ENCODE measurements at places on chromosomes 7 and 10.
A peak's percentile ranks its signal among the peaks of the same experiment; 100 is the strongest.

GRCh38 chr10:114609518-114610426 is 48.3 kb downstream of the ABLIM1 start:
- no peak for DNase-seq

- no peak for DNase-seq
Measured at GRCh38 chr10:99444383-99445045, 14.1 kb upstream of the GOT1 start.

GRCh38 chr7:137881607-137882260 is 35.0 kb upstream of the DGKI start:
- DNase-seq = no peak

- DNase-seq = no peak
Measured at GRCh38 chr10:118107541-118107940, 60.8 kb upstream of the RAB11FIP2 start.

DNA sequence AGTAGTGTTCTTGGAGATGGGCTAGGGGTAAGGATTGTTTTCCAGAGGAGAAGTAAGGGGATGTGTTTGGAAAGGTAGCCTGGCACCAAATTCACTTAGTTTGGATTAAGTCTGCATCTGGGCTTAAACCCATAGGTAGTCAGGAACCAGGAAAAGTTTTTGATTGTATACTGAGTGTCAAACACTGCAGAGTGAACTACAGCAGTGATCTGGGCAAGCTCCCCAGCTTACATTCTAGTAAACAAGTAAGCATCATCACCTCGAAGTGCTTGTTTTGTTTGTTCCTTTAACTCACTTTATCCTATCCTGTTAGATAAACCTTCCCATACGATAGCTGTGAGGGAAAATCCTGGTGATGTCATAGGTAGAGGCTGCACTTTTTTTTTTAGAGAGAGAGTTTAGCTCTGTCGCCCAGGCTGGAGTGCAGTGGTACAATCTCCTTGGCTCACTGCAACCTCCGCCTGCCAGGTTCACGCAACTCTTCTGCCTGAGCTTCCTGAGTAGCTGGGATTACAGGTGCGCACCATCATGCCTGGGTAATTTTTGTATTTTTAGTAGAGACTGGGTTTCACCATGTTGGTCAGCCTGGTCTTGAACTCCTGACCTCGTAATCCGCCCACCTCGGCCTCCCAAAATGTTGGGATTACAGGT is 2.4 kb downstream of the RPS24 start:
- no peak for DNase-seq

- DNase-seq = no peak
Measured at GRCh38 chr10:21150166-21150565, 253.1 kb upstream of the NEBL start.

- no peak for DNase-seq
Measured at GRCh38 chr7:145265180-145265579, 429.3 kb upstream of the TPK1 start.

GRCh38 chr10:4671451-4672145 is 154.4 kb upstream of the AKR1E2 start:
- no peak for DNase-seq

DNA sequence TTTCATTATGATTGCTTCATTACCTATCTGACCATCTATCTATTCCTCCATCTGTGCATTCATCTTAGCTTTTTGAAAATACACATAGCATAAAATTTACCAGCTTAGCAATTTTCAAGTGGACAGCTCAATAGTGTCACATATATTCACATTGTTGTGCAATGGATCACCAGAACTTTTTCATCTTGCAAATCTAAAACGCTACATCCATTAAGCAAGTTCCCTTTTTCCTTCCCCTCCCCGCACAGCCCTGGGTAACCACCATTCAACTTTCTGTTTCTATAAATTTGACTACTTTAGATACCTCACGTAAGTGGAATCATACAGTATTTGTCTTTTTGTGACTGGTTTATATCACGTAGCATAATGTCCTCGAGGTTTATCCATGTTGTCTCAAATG is 78.0 kb upstream of the ADRB1 start:
- no peak for DNase-seq

GRCh38 chr7:45574669-45575500 is 717 bp downstream of the ADCY1 start:
- no peak for DNase-seq

GRCh38 chr10:129710510-129710847 is 243.4 kb downstream of the MGMT start:
- DNase-seq = no peak

- DNase-seq = no peak
Measured at GRCh38 chr10:1556496-1556895, 180.8 kb downstream of the ADARB2 start.

- no peak for DNase-seq
Measured at GRCh38 chr7:24637706-24638105, 64.5 kb downstream of the PALS2 start.

DNA sequence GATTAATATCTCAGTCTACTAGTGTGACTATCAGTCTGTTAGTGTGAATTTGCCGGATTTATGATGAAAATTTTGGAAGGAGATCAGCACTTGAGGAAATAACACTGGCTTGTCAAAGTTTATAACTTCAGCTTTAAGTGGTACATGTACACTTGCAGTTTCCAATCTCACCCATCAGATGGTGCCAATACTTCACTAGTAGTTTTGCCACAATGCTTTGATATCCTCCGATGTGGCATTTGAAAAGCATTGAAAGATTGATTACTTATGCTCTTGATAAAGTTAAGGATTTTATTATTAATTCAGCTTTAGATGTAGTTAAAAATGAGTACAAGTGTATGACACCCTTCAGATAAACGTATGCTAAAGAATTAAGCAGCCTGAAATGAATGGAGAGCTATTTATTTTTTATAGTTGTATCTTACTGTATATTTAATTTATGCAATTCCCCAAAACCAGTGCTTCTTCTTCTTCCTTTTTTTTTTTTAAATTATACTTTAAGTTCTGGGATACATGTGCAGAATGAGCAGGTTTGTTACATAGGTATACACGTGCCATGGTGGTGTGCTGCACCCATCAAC is 98.2 kb downstream of the ANLN start:
- DNase-seq = no peak

GRCh38 chr7:93890041-93890463 is 501 bp downstream of the TFPI2 start:
- no peak for DNase-seq

DNA sequence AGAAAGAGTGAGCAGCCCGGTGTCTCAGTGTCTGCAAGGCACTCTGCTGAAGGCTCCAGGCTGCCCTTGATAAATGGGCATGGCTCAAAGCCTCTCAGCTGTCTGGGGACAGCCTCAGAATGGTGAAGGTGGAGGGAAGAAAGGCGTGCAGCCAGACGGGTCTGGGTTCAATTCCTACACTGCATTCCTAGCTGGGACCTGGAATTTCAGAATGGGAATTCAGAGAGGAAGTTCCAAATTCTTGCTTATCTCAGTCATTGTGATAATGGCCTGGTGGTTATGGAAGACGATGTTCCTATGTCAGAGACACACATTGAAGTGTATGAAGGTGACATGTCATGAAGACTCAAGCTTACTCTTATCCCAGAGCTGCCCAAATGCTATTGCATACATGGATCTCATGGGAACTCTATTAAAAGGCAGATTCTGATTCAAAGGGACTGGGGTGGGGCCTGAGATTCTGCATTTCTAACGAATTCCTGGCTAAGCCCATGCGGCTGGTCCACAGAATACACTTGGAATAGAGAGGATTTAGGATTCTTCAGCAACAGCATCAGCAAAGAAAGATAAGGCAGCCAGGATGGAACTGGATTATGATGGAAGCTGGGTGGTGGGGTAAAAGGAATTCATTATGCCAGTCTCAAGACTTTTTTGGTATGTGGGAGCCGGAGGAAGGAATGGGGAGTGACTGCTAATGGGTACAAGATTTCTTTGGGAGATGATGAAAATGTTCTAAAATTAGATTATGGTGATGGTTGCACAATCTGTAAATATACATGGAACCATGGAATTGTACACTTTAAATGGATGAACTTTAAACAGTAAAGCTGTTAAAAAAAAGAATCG is 82.6 kb upstream of the ZMIZ1 start:
- DNase-seq = no peak

DNA sequence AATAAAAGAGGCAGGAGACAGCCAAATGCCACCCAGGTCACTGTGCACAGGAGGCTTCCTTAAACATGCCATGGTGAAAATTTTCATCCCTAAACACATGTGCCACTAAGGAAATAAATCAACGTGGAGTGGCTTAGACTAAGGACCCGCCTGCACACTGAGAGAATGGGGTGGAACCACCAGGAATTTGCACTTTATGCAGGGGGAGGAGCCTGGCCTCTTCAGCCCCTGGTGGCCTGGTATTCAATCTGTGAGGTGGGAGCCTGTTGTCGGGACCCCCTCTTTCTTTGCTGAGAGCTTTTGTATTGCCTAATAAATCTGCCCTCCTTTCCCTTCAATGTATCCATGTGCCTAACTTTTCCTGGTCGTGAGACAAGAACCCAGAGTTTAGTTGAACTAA is 204.6 kb upstream of the NRP1 start:
- no peak for DNase-seq

GRCh38 chr7:93821463-93821862 is 69.1 kb downstream of the TFPI2 start:
- DNase-seq = no peak

GRCh38 chr10:123761666-123762230 is 95.6 kb downstream of the GPR26 start:
- DNase-seq = peak; percentile 66

DNA sequence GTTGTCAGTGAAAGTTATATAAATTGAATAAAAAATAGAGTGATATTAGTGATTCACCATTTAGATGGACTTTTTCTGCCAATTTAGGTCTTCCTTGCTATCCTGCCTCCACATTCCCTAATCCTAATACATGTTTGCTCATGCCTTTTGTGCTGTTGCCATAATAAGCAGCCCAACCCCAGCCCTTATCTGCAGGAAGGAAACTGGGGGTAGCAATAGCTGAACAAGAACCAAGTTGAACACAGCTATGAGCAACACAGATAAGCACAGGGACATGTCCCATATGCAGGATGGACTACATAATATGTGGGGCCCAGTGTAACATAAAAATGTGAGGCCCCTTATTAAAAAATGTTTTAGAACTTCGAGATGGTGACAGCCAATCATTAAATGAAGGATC is 91.2 kb upstream of the AHR start:
- DNase-seq = no peak

DNA sequence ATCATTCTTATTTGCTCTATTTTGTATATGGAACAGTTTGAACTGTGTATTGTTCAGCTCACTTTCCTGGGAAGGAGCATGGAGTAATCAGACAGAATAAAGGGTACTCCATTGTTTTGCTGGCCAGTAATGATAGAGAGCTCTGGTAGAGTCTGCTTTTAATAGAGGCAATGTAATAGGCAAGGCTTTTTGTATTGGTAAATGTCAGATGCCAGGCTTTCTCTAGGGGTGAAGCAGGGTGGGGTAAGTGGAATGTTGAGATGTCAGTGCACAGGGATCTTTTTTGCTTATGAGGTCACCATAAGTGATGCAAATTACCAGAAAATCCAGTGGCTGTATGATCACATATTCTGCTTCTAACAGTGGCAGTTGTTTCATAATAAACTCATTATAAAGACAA is 1088.3 kb upstream of the SORCS1 start:
- no peak for DNase-seq

DNA sequence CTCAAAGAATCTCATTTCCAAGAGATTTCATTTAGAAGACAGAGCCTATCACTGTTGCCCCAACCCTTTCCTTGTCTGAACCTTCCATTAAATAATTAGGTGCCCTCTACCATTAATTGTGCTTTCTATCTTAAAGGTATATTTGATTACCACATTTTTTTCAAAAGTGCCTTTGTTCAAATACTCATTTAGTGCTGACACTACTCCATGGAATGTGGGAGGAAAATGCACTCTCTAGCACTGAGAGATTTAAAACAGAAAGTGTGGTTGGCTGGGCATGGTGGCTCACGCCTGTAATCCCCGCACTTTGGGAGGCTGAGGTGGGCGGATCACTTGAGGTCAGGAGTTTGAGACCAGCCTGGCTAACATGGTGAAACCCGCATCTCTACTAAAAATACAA is 119.8 kb downstream of the CACNA2D1 start:
- DNase-seq = no peak

GRCh38 chr10:130189608-130190054 is 53.4 kb downstream of the GLRX3 start:
- DNase-seq = peak; percentile 87
